ENCODE measurements at places on chromosomes 1 and 21.

DNA sequence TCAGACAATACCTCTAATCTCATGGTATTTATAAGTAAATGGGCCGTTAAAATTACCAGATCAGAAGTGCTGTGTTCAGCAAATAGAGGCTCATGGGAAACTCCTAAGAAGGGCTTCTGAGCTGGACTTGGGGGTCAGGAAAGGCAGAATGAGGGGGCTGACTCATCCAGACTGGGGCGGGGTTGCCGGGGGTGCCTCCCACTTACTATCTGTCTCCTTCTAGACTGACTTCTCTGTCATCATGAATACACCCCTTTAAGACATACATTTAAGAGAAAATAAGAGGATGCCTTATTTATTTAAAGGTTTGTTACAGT lies 96.0 kb upstream of the ERRFI1 start:
- DNase-seq = peak; percentile 53

DNA sequence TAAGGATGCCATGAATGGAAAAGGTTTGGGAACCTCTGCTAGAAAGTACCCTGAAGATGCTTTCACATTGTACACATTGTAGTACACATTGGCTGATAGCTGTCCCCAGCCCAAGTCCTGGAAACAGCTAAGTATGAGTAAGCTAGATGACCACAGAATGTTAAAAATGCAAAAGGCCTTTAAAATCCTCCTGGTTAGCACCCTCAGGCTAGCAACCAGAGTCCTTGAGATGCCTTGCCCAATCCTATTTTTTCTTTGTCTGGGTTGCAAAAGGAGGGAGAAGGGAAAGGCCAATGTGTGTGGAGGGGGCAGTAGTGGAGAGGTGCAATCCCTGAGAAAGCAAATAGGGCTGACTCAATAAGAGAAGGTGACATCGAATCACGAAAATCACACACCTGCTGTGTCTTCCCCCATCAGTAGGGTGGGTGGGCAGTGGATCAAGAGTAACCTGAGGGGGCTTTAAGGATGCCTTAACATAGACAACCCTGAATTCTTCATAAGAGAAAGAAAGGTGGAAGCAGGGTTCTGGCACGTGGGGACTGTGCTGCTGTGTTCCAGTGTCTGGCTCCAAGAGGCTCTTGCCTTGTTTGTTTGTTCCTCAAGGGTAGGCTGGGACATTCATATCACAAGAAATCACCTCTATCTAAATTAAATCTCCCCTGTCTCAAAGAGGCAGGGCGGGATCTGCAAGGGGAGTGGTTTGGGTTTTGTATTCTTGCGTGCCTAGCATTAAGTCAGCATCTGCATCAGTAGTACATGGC lies 266.2 kb upstream of the PLXNA2 start:
- DNase-seq = no peak

GRCh38 chr1:81660286-81660685 lies 140.4 kb upstream of the ADGRL2 start:
- DNase-seq = no peak

GRCh38 chr1:57192222-57192621 lies 226.4 kb upstream of the C8B start:
- DNase-seq = no peak

DNA sequence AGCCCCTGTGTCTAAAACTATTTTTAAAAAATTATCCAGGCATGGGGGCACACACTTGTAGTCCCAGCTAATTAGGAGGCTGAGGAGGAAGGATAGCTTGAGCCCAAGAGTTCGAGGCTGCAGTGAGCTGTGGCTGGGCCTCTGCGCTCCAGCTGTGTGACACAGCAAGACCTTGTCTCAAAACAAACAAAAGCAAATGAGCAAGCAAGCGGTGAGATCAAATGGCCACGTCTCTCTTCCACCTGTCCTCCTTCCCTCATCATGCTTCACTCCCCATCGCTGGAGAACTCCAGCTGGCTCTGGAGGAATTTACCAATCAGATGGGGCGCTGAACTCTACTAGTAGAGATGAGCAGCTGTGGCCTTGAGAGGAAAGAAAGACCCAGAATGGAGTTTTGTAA lies 14.0 kb upstream of the REN start:
- DNase-seq = no peak

GRCh38 chr1:116075990-116076389 lies 35.2 kb upstream of the MAB21L3 start:
- no peak for DNase-seq

GRCh38 chr1:59163268-59164092 lies 133.4 kb upstream of the FGGY start:
- peak; percentile 26 for DNase-seq

DNA sequence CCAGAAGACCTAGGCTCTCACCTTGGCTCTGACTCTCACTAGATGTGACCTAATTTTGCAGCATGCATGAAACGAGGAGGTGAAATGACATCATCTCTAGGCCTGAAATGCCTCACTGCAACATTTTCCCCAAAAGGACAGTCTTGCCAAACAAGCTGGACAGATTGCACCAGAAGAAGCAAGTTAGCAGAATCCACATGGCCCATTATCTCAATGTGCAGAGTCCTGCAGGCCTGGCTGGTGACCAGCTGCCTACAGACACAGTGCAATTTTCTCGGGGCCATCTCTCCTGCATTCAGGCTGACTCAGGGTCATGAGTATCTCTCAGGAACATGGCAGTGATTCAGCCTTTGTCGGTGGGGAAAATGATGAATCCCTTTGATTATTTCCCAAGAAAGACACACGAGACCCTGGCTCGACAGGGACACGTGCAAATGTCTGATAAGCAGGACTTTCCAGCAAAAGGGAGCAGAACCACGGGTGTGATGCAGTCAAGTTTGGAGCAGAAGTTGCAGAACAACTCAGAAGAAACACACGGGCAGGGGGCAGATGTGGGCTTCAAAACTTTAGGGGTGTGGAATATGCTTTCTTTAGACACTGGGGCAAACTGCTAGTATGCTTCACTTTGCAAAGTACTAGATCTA lies 38.7 kb downstream of the TRIM67 start:
- DNase-seq = no peak
